ENCODE measurements at places on chromosomes 12 and 14. TPM values are rescaled to one million over a fixed set of nuclear protein-coding genes. Genes with fewer than 3 reads are reported as not detected.

GRCh38 chr14:21042918-21043317 is 756 bp downstream of the RNASE7 start:
- DNase-seq: no peak

- DNase-seq: no peak
Measured at GRCh38 chr14:65301862-65302539, 110.5 kb upstream of the FUT8 start.

DNA sequence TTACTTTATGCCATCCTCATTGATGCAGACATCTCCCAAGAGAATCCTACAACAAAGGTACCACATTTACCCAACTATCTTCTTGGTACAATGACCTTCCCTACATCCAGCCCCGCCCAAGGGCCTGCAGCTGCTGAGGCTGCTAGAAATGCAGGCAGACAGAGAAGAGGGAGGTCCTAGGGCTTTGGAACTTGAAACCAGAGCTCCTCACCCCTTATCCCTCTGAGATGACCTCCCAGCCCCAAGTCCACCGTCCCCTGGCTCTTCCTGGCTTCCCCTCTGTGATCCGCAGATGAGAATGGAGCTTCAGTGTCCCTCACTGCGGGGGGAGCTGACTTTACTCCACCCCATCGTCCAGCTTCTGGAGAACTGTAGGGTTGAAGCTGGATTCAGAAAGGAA is 1.6 kb upstream of the TNFRSF1A start:
- DNase-seq: no peak

DNA sequence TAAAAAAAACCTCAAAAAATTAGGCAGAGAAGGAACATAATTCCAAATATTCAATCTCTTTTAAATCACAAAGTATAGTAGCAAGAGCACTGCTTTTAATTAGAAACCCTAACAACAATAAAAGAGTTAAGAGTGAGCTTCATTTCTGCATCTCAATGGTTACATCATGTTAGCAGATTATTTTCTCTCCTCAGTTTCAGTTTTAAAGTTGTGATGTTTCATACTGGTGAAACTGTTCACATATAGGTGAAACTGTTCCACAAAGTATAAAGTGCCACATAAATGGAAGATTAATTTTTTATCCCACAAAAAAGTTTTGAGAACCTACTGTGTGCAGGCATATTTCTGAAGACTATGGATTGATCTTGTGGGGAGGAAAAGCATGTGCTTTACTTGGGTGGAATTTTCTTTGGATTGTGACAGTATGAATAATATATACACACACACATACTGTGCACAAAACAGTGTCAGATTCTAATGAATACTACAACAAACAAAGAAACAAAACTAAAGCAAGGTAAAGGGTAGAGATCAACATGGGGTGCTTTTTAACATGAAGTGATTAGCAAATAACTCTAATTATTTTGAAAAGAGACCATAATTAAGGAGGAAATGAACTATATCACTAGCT is 17.1 kb downstream of the LUM start:
- DNase-seq: no peak

- no peak for DNase-seq
Measured at GRCh38 chr12:90690120-90690519, 264.9 kb downstream of the CCER1 start.

GRCh38 chr12:3157581-3158323 is 80.6 kb downstream of the TSPAN9 start:
- DNase-seq: no peak

DNA sequence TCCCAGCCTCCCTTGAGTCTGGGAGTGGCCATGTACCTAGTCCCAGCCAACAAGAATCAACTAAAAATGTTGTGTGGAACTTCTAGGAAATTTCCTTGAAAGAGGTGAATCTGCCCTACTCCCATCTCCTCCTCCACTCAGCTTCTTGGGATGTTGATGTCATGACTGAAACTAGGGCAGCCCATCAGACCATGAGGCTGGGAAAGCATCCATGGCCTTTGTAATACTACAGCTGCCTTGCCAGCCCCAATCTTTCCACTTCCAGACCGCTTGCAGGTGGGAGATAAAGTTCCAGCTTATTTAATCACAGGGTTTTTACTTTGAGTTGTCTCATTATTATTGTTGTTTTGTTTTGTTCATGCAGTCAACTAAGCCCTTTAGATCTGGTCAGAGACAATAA is 170.3 kb upstream of the LMNTD1 start:
- no peak for DNase-seq

GRCh38 chr12:693934-694533 is 30.8 kb upstream of the NINJ2 start:
- DNase-seq: no peak

The ANKRD33 gene
- total RNA-seq: 0.27 TPM

The DIO3 gene
- 31.0 TPM for total RNA-seq

The KRT5 gene
- 0.51 TPM for total RNA-seq
